ENCODE measurements at places on chromosomes 3 and 15.

GRCh38 chr3:165854696-165855095, 17.5 kb upstream of the BCHE start:
- peak; percentile 19 for DNase-seq

GRCh38 chr3:44939581-44940036, 36.4 kb downstream of the ZDHHC3 start:
- DNase-seq = no peak

GRCh38 chr3:16504242-16504641, 9.3 kb downstream of the RFTN1 start:
- DNase-seq = no peak

- no peak for DNase-seq
Measured at GRCh38 chr3:188539631-188540194, 385.8 kb downstream of the LPP start.

GRCh38 chr3:71684757-71685386, 40.3 kb downstream of the EIF4E3 start:
- DNase-seq = no peak

GRCh38 chr3:73120710-73121109, 59.3 kb downstream of the EBLN2 start:
- no peak for DNase-seq

- no peak for DNase-seq
Measured at GRCh38 chr15:72570059-72570458, 84.4 kb upstream of the GOLGA6B start.

DNA sequence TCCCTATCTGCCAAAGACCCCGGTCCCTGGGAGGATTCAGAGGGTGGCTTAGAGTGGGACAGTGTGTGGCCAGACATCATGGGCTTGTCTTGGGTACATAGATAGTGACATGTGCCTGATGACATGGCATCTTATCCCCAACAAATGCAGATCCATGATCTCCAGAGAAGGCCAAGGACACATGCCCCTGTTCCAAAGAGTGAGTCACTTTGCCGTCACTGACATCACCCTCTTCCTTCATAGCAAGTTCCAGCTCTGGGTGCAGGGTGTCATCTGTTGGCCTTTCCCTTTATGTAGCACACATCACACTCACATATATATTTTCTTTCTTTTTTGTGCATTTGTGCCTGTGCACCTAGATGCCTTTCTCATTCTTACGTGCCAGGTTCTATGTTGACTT, 350.5 kb downstream of the LRTM1 start:
- no peak for DNase-seq

DNA sequence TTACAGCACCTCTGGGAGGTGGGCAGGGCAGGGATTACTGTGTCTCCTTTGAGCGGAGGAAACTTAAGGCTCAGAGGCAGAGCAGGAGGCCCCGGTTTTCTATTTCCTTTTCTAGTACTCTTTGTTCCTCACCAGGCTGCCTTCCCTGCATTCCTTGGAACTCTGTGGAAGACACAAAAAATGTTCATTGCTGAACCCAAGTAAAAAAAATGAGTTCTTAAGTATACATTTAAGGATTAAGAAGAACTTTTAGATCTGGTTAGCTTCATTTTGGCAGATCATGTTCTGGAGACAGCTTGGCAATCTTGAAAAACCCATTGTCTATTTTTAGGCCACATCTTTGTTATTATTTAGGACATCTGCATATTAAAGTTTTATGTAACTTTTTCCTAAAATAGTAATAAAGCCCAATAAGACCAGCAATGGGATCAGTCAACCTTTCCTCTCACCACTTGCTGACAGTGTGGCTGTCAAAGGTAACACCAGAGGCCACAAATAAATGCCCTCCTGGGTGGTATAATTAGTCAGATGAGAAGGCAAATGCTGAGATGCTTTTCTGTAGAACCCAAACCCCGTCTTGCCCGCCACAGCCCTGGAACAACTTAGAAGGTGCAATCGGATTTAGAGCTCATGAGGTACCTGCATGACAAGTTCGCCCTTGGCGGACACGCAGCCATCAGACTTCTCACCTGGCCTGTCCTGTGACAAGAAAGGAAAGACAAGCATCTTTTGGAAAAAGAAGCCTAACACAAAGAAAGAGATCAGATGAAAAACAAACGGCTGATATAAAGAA, 97.2 kb downstream of the DGKG start:
- no peak for DNase-seq

GRCh38 chr15:100201376-100202280, 140.1 kb downstream of the ADAMTS17 start:
- peak; percentile 71 for DNase-seq

GRCh38 chr3:33541918-33542317, 101.7 kb upstream of the UBP1 start:
- DNase-seq = no peak

GRCh38 chr3:71723452-71724170, 1.6 kb downstream of the EIF4E3 start:
- DNase-seq = no peak

GRCh38 chr3:127590282-127590592, 296 bp downstream of the TPRA1 start:
- no peak for DNase-seq

GRCh38 chr15:81889485-81889881, 156.3 kb downstream of the MEX3B start:
- no peak for DNase-seq

DNA sequence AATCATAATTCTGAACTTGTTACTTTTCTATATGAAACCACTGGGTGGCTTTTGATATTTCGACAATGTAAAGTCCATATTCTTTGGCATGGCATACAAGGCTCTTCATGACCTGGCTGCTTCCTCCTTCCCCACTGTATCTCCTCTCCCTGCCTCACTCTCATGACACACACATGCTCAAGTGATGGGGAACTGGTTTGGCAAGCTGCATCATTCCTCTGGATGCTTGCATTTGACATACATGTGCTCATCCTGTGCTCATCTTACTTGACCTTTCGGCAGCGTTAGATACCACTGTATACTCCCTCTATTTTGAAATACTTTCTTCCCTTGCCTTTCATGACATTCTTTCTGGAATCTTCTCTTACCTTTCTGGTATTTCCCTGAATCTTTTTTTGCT, 51.8 kb upstream of the ZDHHC23 start:
- no peak for DNase-seq

DNA sequence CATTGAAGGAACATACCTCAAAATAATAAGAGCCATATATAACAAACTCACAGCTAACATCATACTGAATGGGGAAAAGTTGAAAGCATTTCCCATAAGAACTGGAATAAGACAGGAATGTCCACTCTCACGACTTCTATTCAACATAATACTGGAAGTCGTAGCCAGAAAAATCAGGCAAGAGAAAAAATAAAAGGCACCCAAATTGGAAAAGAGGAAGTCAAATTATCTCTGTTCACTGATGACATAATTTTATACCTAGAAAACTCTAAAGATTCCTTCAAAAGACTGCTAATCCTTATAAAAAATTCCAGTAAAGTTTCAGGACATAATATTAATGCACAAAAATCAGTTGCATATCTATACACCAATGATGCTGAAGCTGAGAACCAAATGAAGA, 34.9 kb downstream of the SLC2A2 start:
- no peak for DNase-seq

DNA sequence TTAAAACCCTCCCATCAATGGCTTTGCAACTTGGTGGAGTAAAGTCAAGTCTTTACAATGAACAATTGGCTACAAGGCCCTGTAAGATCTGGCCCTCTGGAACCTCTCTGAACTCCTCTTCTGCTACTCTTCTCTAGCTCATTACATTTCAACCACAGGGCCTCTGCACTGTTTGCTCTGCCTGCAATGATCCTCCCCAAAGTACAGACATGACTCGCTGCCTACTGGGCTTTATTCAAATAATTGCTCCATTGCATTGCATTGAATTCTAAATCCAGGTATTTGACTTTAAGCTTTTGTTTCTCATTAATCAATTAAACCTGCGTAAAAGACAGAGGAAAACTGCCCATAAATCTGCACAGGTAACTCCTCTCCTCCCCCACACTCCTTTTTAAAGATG, 96.7 kb downstream of the CD47 start:
- DNase-seq = no peak

GRCh38 chr15:100722551-100723314, 120.3 kb downstream of the ASB7 start:
- no peak for DNase-seq

DNA sequence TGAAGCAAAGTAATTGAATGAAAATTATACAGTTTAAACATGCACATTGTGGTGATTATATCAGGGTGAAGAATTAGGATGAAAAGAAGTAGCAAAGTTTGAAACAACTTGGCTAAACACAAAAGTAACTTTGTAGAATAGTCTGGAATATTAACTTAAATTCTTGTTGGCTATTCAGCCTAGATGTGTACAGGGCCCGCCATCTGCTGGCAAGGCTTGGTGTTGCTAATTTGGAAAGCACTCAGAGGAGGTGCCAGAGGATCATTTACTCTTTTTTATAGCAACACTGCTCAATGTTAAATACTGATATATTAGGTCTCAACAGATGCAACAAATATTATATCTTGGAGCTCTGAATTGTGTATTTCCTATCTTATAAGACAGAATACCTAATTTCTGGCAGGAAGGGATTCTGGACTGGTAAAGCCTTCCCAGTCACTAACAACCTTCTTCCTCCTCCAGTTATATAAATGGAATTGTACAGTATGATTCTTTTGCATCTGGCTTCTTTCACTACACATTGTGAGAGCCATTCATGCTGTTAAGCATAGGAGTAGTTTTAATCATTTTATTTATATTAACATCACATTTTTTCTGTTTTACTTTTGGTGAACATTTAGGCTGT, 36.1 kb downstream of the TTC23 start:
- DNase-seq = peak; percentile 31

GRCh38 chr15:54571576-54571975, 593.3 kb downstream of the UNC13C start:
- no peak for DNase-seq

DNA sequence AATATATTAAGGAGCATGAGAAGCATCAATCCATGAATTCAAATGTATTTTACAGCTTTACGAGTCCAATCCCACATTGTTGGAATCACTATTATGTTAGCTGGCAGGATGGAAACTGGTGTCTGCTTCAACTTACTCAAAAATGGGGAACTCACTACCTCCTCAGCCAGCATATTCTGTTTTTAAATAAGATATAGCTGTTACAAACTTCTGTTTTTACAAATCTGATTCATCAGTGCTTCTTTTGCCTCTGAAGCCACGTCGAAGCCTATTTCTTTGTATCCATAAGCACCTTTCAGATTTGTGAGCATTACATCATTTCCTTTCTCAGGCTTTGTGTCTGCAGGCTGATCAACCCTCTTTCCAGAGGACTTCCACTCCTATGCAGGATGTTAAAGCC, 105.9 kb downstream of the TPRG1 start:
- no peak for DNase-seq

GRCh38 chr3:110063178-110063577, 725.8 kb upstream of the DPPA4 start:
- no peak for DNase-seq

DNA sequence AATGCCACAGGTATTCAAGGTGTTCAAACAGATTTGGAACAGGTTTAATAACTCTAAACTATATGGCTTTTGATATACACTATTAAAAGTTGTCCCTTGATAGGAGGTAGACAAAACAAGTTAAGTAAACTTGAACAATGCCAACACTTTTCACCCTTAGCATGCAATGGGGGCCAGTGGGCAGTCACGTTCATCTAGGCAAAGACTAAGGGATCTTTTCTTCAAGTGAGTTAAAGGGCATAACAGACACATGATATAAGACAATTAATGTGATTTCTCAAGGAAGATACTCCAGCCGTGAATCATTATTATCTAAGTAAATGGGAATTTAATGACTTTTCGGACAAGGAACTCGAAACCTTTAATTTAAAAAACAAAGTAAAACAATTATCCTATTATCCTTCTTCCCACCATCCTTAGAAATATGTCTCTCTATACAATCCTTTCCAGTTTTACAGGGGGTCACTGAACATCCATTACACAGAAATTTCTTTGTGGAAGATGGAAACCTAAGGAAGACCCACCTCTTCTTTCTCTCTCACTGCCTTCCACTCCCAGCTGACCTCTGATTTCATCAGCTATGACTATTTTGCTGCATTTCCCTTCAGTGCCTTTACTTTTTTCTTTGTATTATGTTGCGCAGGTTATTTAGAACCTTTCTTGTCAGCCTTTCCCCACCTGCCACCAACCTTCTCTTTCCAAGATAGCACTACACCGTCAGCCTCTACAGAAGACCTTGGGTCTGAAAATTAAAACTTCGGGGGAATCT, 1.5 kb downstream of the CLDN1 start:
- no peak for DNase-seq

DNA sequence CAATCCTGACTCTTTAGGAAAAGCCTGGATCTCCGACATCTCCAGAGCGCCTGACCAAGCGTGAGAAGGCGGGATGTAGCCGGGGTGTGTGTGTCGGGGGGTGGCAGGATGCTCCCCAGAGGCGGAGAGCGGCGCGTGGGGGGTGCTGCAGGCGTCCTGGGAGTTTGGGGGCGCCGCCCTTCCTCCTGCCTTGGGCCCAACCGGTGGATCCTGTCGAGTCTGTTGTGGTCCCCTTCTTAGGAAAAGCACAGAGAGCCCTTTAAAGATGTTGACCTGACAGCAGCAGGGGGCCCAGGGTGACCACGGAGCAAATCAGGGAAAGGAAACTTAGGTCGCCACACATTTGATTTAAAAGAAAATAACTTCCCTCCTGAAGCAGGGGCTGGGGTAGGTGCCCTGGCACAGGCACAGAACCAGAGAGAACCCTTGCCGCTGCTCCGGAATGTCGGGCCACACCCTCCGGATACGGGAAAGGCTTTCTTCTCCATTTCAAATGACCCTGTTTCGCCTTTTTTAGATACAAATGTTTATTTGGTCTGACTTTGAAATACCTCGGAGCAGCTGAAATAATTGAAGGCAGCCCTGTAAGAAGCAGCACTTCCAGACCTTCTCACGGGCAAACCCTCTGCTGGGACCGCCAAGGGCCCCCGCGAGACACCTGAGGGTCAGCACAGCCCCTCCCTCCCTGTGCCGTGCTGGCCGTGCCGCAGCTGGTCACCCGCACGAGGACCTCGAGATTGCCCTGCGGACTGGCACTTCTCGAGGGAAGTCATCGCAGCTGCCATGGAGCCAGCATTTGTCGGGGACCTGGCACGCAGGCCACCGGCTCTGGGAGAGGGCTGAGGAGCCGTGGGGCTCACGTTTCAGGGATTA, 102.9 kb upstream of the KLF13 start:
- no peak for DNase-seq

DNA sequence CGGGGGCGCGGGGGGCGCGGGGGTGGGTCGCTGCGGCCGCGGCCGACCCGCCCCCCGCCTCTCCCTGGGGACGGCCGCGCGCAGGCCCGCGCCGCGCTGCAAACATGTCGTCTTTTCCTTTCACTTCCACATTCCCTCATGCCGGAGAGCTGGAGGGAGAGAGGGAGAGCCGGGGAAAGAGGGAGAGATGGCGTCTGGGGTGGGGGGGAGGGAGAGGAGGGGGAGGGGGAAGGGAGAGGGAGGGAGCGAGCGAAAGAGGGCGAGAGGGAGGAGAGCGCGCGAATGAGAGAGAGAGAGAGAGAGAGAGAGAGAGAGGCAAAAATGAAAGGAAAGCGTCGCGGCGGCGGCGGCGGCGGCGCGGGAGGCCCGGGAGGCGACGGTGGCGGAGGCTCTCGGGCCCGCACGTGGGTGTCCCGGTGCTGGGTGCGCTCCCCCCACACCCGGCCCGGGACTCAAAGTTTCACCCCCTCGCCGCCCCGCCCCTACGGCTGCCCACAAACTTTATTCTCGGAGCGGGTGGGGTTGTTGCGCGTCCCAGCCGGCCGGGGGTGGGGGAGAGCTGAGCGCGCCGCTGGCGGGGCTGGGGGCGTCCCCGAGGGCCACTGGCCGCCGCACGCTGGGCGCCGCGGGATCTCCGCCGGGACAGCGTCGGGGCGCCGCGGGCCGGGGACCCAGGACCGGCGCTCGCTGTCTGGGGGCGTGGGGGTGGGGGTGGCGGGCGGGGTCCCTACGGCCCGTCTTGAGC, 731 bp downstream of the ZNF710 start:
- peak; percentile 65 for DNase-seq
